ENCODE measurements at places on chromosomes 1 and 21. TPM values are rescaled to one million over a fixed set of nuclear protein-coding genes. Genes with fewer than 3 reads are reported as not detected.

DNA sequence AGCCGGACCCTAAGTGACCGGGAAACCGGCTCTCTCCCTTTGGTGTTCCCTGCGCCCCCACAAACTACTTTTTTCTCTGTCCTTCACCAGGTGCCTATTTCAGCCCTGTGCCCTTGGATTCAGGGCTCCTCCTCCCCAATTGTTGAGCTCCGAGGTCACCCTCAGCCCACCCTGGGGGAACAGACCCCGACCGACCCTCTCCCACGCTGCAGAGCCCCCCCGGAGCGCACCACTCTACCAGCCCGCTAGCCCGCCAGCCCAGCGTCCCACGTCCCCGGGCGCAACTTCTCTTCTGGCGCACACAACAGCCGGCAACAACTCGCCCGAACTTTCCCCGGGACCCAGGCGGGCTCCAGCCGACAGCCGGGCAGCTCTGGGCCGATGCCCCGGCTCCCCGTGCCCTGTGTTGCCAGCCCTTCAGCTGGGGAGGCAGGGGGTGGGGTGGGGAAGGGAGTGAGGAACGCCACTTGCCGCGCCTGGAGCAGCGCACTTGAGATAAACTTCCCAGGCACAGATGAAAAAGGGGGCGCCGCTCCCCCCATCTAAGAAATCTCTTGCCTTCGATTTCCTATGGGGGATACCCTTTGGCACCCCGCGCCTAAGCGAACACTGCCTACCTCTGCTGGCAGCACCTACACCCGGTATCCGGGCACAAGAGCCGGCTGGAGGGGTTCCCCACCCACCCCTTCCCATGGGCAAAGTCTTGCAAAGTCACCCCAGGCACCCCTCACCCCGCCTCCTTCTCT lies 997 bp downstream of the CASZ1 start:
- H3K4me1 ChIP-seq, result peaks cover 5% of the 10 kb centered on the region
- H3K4me3 ChIP-seq, result peak overlapping the region; percentile 73
- peaks cover 34% of the 10 kb centered on the region for H3K27me3 ChIP-seq
- DNase-seq, result no peak

- no peaks in the 10 kb centered on the region for H3K36me3 ChIP-seq
- H3K4me1 ChIP-seq, result peaks cover 6% of the 10 kb centered on the region
- H3K4me3 ChIP-seq, result no peak overlapping the region
- no peaks in the 10 kb centered on the region for H3K27me3 ChIP-seq
- peak; percentile 21 for DNase-seq
Observed at GRCh38 chr1:174217787-174218574, 58.7 kb downstream of the RABGAP1L start.

DNA sequence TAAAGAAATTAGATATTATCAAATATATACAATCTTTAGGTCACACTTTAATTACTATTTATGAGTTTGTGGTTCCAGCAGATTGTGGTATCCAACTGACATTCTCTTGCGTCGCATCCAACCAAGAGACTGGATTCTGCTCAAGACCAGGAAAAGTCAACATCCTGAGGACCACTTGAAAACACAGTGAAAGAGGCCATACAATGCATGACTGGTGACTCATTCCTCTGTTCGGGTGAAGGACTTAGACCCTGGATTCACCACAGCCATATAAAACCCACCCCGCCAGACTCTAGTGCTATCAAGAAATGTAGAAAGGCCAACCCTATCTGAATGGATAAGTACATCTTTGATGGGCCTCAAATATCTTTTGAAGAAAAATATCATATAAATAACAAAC lies 14.5 kb upstream of the CFHR4 start:
- no peaks in the 10 kb centered on the region for H3K36me3 ChIP-seq
- no peaks in the 10 kb centered on the region for H3K27me3 ChIP-seq
- H3K4me1 ChIP-seq, result no peaks in the 10 kb centered on the region

GPR89B gene
- total RNA-seq, result 11.0 TPM

CNIH4 gene
- 48.9 TPM for total RNA-seq

CD5L gene
- total RNA-seq, result not detected
